Activated T-cell treated with anti-CD3 and anti-CD28 coated beads, Interleukin-2, amount 50 U/mL, for 72 hours (primary cell): ENCODE measurements at places on chromosomes 11 and 22. TPM values are rescaled to one million over a fixed set of nuclear protein-coding genes. Genes with fewer than 3 reads are reported as not detected.

Gene HEPHL1
- not detected for total RNA-seq

Gene CHEK1
- total RNA-seq, result 180 TPM

- DNase-seq, result peak; percentile 88
These were observed 7.8 kb upstream of the L3MBTL2 start for GRCh38 chr22:41197038-41197972.

GRCh38 chr11:116738975-116739374 lies 33.8 kb downstream of the BUD13 start:
- no peak for DNase-seq

DNA sequence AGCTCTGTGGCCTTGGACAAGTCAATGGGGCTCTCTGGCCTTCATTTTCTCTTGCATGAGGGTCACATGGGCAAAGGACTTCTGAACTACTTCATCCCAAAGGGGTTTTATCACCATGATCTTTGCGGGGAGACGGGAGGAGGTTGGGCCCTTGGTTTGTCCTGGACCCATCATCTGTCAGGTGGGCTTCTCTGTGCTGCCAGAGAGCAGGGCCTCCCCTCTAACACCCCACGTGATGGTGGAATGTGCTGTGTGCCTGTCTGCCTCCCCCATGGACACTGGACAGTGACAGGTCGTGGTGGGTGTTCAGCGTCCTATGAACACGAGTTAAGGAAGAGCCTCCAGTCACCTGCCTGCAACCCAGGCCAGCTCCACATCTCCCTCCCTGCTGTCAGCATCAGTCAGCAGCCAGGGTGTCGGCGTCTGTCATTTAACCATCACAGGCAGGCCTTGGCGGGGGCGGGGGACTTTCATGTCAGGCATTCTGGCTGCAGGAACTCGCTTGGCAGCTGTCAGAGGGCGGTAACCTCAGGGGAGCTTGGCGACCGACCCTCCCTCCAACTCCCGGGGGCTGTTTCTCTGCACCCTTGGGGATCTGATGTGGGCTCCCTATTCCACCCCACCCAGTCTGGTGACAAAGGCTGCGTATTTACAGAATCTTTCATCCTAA lies 2.6 kb upstream of the SUN2 start:
- peak; percentile 79 for DNase-seq

DNA sequence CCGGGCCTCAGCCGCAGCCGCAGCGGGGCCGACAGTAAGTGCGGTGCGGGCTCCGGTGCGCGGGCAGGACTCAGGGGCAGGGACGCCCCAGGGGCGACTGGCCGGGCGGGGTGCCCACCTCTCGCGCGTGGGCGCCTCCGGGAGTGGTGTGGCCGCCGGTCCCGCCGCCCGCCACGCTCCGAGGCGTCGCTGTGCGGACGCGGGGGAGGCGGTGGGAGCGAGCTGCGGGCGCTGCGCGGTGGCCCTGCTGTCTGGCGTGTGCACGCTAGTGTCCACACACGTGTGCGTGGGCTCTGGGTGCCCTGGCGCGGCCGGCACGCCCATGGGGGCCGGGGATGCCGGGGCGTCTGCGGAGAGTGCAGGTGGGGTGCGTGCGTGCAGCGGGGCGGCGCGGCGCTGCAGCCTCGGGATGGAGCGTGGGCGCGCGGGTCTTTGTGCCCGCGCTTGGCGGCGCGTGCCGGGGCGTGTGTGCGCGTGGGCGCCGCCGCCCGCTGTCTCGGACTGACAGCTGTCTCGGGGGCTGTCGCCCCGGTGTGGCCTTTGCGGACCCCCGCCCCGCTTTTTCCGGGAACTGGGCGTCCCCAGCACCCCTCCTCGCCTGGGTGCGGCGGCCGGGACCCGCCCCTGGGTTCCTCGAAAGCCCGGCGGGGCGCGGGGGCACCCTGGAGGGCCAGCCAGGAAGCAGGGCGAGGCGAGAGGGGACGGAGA lies 804 bp downstream of the KCNK4 start:
- DNase-seq, result no peak

GRCh38 chr11:115257678-115258077 lies 246.5 kb downstream of the CADM1 start:
- no peak for DNase-seq

- no peak for DNase-seq
These were observed 14.1 kb downstream of the RHBDD3 start for GRCh38 chr22:29253561-29254285.

- no peak for DNase-seq
These were observed 288.5 kb downstream of the NTM start for GRCh38 chr11:131658952-131659351.

Gene FOLR2
- total RNA-seq, result not detected

DNA sequence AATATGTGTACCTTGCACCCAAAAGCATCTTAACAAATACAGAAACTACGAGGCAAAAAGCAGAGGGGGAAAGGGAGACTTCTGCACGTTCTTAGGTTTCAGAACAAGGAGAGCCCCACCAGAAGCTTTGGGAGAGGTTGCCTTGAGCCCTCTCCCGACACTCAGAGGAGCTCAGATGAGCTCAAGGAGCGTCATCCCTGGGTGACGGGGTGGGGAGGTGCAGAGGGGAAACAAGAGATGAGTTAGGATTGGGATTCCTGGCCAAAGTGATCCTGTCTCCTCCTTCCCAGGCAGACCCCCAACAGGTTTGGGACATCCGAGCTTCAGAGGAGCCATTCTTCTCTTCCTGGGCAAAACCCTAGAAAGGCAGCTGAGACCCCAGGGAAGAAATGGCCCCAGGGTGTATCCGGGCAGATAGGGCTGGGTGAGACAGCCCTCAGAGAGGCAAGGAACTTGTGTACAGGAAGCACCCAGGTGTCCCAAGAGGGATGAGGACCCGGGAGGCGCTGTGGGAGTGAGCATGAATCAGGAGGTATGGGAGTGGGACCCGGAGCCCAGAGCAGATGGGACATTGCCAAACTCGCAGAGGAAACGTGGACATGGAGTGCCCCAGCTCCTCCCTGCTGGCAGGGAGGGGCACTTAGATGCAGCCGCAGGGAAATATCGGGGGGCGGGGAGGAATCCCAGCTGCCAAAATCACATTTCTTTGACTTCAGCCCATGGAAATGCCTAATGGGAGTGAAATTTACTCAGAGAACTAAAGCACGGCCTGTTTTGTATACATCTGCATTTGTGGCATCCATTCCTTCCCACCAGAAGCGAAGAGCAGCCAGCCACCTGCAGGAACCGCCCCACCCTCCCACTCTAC lies 12.4 kb downstream of the C1QTNF6 start:
- DNase-seq, result no peak

DNA sequence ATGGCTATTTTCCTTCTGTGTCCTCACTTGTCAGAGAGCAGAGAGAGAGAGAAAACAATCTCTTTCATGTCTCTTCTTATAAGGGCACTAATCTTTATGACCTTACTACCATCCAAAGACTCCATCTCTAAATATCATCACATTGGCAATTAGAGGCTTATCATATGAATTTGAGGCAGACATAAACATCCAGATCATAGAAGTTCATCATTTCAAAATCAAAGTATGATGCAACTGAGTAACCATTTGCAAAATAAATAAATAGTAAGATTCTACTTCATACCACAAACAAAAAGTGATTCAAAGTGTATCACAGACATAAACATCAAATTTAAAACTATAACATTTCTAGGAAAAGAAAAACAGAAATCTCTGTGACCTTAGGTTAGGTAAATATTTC lies 504.7 kb upstream of the ARHGAP42 start:
- DNase-seq, result no peak

Gene CHRDL2
- not detected for total RNA-seq

DNA sequence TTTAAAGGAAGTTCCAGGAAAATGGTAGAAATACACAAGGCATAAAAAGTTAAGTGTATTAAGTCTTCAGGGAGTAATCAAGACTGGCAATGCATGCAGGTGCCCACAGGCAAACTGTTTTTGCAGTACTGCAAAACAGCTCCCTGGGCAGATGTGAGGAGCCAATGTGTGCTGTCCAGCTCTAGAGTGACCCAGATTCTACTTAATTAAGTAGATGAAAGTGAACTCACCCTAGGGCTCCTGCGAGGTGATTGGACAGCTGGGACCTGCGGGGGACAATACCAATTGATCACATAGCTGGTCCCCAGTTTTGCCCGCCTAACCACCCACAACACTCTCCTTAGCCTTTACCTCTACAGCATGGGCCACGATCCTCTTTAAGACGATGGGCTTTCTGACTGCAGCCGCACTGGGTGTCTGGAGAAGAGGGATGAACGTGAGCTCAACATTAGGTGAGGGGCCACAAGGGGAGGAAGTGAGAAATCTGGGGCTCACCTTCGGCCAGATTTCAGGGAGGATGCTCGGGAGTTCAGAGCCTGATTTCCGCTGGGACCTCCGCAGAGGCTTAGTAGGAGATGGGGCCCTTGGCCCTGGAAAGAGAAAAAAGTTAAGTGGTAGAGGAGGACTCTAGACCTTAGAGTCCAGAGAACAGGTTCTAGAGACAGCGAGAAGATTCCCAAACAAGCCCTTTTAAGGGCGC lies 556 bp downstream of the CDCA5 start:
- no peak for DNase-seq

GRCh38 chr22:23215294-23216241 lies 35.3 kb downstream of the BCR start:
- DNase-seq, result no peak

DNA sequence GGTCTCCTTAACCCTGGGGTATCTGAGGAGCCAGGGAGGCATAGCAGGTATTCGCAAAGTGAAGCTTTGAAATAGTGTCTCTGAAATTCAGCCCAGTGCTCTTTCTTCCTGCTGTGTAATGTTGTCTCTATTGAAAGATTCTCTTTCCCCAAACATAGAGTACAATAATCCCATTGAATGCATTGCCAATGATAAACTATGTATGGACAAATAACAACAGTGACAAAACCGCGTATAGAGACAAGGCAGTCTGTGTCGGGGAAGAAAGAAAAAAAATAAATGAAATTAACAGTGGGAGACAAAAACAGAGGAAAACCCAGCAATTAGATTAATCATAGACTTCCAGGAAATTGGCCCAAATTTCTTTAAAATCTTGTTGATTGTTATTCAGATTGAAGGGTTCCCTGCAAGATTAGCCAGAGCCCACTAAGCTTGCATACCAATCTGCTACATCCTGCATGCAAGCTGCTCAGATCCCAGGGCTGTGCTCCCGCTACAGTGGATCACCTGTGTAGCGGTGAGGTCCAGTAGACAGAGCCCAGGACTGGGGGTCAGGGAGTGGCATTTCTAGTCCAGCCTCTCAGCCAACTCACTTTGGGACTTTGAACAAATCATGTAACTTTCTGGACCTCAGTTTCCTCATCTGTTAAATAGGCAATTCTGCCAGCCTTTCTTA lies 492.8 kb downstream of the INSC start:
- no peak for DNase-seq

DNA sequence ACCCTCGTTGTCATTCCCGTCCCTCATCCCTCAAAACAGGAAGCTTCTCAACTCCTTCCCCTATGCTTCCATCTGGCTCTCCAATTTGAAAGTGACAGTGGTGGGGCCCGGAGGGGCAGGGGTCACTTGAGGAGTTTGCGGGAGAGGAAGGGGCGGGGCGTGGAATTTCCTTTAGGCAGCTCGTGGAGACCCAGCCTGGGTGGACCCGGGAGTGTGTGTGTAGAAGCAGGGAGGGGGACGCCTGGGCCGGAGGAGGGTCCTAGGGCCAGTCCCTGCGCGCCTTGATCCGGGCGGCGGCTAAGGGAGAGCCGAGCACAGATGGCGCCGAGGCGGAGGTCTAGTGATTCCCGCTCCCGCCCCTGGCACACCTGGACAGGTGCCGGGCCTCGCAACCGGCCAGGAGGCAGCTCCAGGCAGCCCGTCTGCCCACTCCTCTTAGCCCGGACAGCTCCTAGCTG lies 7.8 kb upstream of the PAX6 start:
- DNase-seq, result no peak

GRCh38 chr11:57312511-57313021 lies 12.2 kb downstream of the TNKS1BP1 start:
- DNase-seq, result no peak

DNA sequence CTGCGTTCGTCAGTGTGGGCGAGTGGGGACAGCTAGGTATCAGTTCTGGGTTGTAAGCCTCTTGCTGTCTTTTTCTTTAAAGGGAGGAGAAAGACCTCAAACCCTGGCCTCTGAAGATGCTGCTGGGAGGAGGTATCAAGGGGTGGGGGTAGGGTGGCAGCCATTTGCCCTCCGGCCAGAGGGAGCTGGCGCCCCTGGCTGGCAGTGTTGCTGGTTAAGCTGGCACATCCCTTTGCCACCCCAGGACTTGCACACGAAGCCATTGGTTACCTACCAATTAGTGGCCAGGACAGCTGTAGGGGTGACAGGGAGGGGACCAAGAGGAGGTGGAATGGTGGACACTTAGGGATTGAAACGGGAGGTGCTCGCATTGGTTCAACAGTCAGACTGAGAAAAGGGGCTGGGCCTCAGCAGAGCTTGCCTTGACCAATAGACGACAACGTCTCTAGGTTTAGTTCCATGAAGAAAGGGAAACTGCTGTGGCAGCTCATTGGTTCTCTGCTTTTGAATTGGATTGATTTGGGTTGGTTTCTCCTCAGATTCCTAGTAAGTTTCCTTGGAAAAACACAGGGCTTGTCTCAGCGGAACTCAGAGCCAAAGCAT lies 77.9 kb downstream of the ST3GAL4 start:
- DNase-seq, result no peak

- DNase-seq, result no peak
These were observed 34.1 kb downstream of the ARAP1 start for GRCh38 chr11:72718101-72718501.

Gene MS4A8
- total RNA-seq, result not detected

DNA sequence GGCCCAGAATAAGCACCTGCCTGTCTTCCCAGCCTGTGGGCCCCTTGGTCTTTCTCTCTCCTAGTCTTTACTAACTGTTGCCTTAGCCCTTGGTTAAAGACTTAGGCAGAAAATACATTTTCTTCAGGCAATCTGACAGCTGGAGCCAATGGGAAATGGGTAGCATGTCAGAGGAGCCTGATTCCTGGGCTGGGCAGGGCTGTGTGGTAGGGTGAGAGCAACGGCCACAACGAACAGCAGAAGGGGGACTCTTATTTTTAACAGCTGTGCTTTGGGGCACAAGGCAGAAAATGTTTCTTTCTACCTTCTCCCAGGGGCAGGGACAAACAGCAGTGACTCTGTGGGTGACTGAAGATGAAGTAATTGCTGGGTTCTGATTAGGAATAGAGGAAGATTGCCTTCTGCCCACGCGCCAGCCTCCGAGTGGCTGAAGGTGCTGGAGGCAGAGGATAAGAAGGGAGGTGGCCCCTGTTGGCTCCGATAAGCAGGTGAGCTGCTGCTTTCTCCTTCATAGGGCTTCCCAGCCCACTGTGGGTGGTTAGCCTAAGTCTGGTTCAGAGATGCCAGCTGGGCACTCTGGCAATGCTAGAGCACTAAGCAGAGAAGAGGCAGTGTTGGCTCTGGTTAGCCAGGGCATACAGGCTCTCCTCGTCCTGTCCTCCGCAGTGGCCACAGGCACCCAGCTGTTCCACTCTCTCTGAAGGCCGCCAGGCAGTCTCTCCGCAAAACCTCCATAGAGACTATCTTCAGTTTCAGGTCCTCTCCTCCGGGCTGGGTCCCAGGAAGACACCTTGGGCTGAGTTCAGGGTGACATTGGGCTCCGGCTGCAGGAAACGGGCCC lies 1.5 kb downstream of the YPEL4 start:
- DNase-seq, result peak; percentile 36
